ENCODE measurements at places on chromosomes 12 and 14.

- no peak for DNase-seq
These were observed 51.3 kb downstream of the SSPN start for GRCh38 chr12:26246483-26247164.

- DNase-seq, result no peak
These were observed 140.1 kb downstream of the DHRS2 start for GRCh38 chr14:23776296-23776695.

DNA sequence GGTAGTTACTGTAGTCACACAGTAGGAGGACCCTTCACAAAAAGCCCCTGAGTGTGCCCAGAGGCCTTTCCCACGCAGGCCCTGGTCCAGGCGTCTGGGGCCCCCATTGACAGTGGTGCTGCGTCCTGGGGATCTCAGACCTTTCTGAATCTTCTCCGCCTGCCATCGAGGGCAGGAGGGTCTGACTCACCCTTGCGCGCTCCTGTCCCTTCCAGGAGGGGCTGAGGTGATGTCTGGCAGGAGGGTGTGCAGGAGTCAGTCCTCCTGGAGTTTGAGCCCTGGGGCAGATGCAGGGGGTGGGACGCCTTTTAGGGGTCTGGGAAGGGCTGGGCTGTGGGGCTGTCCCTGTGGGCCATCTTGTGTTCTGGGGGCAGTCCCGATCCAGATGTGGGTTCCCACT, 386.8 kb downstream of the TMEM121 start:
- no peak for DNase-seq

DNA sequence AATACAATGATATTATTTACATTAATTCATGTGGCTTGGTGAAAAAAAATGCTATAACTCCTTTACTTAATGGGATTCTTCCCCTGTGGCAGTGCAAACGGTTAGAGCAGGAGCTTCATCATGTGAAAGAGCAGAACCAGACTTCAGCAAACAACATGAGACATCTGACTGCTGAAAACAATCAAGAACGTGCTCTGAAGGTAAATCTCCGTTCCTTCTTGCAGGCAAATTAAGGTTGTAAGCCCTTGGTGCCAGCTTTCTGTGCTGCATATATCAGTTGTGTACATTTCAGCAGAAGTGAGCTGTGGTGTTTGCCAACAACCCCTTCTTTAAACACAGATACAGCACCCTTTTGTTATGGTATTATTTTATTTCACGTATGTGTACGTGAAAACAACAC, 171.7 kb downstream of the MIPOL1 start:
- no peak for DNase-seq

GRCh38 chr14:104227806-104228205, 89.4 kb downstream of the KIF26A start:
- DNase-seq, result no peak

GRCh38 chr14:61498303-61498702, 176.9 kb downstream of the PRKCH start:
- no peak for DNase-seq

- no peak for DNase-seq
These were observed 3.2 kb downstream of the DUSP6 start for GRCh38 chr12:89348894-89349699.
